Upper lobe of left lung (tissue), 6 donors: ENCODE measurements at places on chromosomes 3 and 15. TPM values are rescaled to one million over a fixed set of nuclear protein-coding genes. Genes with fewer than 3 reads are reported as not detected.

Gene CELSR3
- 0.76 TPM for total RNA-seq

Gene C3orf49
- total RNA-seq, result not detected

- DNase-seq, result no peak
Observed at GRCh38 chr3:120393243-120393642, 44.1 kb upstream of the LRRC58 start.

GRCh38 chr3:126432361-126433104 lies 37.8 kb downstream of the CFAP100 start:
- no peak for DNase-seq

DNA sequence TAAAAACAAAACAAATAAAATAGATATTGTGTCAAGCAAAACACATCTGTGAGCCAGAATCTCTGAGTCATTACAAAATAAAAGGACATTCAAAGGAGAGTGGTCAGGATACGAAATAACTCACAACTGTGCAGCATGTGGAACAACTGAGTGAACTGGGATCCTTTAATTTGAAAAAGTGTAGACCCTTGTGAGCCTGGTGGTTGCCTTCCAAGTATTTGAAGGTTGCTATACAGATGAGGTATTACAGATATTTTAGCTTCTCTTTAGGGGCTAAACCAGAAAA lies 26.7 kb downstream of the KCNMB2 start:
- no peak for DNase-seq

- no peak for DNase-seq
Observed at GRCh38 chr3:94171954-94172353, 109.1 kb downstream of the NSUN3 start.
